ENCODE measurements at places on chromosomes 4 and X.

GRCh38 chrX:133046601-133047000 is 50.3 kb downstream of the USP26 start:
- H3K4me1 ChIP-seq = no peaks in the 10 kb centered on the region
- no peaks in the 10 kb centered on the region for H3K36me3 ChIP-seq
- H3K27me3 ChIP-seq = no peaks in the 10 kb centered on the region
- H3K4me3 ChIP-seq = no peak overlapping the region
- H3K27ac ChIP-seq = no peak overlapping the region

DNA sequence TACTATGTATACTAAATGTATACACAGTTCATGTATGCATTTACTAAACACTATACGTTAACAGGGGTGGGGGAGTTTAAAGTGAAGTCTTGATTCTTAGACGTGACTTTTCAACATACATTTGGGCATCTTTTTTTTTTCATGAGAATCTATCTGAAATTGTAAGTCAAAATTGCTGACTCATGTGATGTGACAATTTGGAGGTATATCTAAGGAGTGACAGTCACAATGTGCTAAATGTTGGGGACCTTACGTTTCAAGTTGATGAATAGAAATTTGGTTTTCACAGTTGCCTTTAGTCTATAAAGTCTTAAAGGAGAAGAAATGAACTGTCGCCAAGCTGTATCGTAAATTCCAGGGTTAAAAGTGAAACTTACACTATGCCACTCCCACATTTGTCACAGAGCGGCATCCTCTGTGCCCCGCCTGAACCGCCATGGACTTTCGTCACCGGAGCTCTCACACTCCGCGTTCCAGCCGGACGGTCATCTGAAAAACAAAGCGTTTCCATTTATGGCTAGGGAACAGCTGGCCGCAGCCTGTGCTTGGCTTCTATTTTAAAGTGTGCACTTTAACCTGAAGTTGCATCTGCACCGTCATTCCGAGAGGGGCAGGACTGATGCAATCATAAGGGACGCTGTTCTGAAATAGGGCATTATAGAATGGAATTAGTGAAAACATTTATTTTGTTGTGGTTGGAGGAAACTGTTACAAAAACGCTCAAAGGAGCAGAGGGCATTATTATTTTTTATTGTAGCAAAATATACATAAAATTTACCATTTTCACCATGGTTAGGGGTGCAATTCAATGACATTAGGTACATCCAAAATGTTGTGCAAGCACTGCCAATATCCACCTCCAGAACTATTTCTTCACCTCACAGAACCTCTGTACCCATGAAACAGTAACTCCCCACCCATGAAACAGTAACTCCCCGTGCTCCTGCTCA is 30.9 kb downstream of the PDLIM3 start:
- H3K4me1 ChIP-seq = no peaks in the 10 kb centered on the region
- no peak overlapping the region for H3K27ac ChIP-seq
- no peak for DNase-seq
- peaks cover 14% of the 10 kb centered on the region for H3K27me3 ChIP-seq
- H3K4me3 ChIP-seq = no peak overlapping the region
- no peaks in the 10 kb centered on the region for H3K36me3 ChIP-seq

DNA sequence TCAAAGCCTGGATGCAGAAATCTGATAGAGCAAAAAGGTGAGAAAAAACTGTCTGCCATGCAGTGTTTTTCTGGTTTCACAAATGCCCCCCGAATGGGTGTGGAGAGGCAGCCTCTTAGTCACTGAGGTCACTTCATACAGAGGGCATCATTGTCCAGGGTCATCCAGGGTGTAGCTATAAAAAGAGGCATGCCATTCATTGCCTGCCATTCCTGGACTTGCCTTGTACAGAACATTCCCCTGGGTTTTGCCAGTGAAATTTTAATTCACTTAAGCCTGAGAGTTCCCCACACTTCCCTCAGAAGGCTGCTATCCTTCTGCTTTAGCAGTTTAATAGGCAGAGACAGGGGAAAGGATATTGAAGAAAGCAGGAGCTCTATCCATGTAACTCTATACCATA is 230.3 kb downstream of the UNC5C start:
- no peaks in the 10 kb centered on the region for H3K27me3 ChIP-seq
- H3K27ac ChIP-seq = no peak overlapping the region
- H3K4me3 ChIP-seq = no peak overlapping the region
- H3K4me1 ChIP-seq = no peaks in the 10 kb centered on the region
- no peak for DNase-seq

DNA sequence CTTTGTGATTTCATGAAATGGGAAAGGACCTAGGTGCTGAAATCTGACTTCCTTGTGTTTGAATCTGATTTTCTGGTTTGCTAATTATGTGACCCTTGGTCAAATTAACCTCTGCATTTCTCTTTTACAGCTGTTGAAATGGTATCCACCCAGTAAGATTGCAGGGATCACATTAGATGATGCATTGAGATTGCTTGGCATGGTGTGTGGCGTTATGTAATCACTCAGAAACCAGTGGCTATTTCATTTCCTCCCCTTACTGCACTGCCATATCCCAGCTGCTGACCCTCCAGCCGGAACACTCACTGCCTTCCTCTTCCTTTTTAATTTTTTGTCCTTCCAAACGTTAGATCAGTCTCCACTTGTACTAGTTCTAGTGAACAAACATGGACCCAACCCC is 79.0 kb downstream of the KLHL8 start:
- H3K27ac ChIP-seq = no peak overlapping the region
- H3K4me3 ChIP-seq = no peak overlapping the region
- H3K4me1 ChIP-seq = no peaks in the 10 kb centered on the region

Data from CD4-positive, alpha-beta T cell (primary cell).